ENCODE measurements at places on chromosomes 6 and 20.
A peak's percentile ranks its signal among the peaks of the same experiment; 100 is the strongest.

DNA sequence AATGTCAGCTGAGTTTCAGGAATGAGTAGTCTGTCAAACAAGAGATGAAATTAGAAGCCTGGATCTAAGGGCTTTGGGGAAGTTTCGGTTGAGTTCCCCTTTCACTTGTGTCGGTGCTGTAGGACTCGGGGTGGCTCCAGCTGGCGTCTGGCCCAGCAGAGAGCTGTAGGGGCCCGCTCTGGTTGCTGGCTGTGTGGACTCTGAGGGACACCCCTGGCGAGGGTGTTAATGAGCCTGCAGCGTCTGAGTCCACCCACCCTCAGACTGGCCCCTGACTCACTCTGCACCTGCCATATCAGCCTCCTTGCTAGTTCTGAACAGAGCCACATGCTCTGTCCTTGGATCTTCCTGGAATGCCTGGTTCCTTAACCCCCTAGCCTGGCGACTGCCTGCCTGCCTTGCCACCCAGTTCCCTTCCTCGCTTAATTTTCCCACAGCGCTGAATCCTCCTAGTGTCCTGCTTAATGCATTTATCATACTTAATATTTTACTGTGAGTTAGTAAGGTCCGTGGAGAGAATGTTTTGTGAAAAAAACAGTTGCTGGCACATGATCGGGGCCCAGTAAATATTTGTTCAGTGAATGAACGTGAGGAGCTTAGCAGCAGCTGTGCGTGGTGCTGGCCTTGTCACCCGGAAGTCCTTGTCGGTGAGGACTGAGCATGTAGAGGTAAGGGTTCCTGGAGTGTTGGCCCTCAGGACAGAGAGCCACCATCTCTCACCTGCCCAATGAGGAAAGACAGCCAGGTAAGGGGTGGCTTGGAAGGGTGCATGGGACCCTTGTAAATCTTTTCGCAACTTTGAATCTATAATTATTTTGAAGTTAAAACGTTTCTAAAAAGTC is 1.6 kb downstream of the DNAJC5 start:
- DNase-seq = peak; percentile 25

- no peak for DNase-seq
Observed at GRCh38 chr6:41376176-41376575, 40.8 kb downstream of the NCR2 start.

DNA sequence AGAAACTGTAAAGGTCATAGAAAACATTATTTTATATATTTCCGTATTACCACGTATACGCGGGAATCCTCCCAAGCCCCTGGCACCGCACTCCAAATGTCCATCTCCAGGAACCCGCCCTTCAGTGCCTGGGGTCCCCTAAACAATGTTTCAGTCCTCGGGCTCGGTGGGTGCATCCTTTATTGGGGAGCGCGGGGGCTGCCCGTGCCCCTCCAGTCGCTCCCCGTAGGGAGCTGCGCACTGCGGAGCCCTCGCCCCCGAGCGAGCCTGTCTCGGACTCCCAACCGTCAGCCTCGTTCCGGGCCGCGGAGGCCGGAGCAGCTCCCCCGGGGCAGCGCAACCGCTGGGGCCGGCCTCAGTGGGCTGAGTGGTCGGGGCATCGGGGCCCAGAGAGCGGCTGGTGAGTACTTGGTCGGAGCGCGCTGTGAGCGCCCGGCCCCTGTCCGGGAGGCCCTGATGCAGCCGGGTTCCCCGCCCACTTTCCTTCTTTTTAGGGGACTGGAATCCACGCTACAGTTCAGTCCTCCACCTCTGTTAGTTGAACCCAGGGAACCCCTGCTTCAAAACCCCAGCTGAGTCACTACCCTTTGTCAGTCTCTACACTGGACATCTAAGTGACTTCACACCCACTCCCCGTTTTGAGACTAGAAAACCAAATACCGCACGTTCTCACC is at the start of gene DNAH8:
TSS of gene DNAH8 (plus strand) at position 296 of the 674 bp plus-strand sequence. CDS start 7,499 bp downstream, outside the sequence.
- DNase-seq = peak; percentile 35

GRCh38 chr6:122747573-122747972 is 31.9 kb upstream of the FABP7 start:
- no peak for DNase-seq

DNA sequence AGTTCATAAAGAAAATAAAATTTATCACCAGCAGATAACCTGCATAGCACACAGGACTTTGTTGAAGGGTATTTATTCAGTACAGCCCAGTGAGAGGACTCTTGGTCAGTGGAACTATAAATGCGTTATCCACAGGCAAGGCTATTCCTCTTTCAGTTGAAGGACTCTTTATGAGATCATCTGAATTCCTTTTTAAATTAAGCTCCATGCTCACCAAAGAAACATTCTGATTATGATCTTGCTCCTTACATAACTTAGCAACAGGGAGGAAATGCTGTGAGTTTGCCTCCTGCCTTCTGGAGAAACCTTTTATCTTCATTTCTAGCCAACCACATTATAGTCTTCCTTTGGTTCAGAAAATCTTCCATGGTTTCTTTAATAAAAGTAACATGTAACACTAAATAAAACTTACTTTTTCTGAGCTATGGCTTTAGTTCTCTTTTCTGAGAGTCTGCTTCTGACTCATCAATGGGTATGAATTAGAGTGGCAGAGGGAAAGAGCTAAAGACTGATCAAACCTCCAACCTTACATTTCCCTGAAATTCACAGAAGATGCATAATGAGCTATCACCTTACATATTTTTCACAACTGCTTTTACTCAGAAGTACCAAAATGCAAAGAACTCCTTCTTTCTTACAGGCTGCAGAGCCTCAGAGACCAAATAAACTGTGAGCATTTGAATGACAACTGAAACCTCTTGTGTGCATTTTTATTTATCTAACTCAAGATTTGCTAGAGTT is 267.2 kb downstream of the ADGRG6 start:
- no peak for DNase-seq

- DNase-seq = no peak
Observed at GRCh38 chr20:24382743-24383142, 86.7 kb upstream of the SYNDIG1 start.

- DNase-seq = no peak
Observed at GRCh38 chr20:62122654-62123449, 577 bp downstream of the LSM14B start.

- no peak for DNase-seq
Observed at GRCh38 chr6:14734052-14734415, 511.8 kb upstream of the JARID2 start.

DNA sequence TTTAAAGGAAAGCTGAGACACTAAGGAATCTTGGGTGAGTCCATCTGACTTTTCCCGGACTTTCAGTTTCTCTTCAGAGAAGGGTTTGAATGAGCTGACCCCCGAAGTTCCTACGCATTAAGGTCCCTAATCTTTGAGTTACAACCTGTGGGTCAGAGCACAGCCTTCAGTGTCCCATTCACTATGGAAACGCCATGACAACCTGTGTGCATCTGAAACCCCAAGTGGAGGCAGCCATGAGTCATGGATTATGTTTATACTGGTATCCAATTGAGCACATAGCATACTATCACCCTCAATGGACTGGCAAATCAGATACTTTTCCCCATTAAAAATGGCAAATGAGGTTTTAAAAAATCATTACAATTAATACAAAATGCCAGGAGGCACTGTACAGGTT is 11.4 kb downstream of the MYLK4 start:
- peak; percentile 25 for DNase-seq

DNA sequence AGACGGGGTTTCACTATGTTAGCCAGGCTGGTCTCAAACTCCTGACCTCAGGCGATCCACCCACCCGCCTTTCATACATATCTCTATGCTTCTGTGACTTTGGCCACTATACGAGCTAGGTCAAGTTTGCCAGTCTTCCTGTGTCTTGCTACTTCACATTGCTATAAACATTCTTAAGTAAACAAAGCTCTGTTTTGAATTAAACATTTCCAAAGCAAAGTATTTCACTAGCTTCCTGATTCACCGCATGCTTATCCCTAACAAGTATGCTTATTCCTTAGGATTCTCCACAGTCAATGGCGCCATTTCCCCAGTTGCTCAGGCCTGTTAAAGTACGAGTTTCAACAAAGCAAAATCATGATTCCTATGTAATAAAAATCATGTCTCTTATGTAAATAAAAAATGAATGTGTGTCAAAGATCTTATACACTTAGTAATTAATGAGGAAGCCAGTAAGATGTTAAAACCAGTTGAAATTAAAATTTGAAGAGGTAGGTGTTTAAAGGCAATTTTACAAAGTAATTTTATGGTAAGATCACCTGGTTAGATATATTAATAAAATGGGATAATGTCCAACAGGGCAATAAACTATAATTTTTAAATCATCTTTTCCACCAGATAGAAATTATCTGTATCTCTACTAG is 88.5 kb downstream of the PRKN start:
- no peak for DNase-seq

- DNase-seq = no peak
Observed at GRCh38 chr6:54810147-54810546, 36.4 kb upstream of the FAM83B start.

DNA sequence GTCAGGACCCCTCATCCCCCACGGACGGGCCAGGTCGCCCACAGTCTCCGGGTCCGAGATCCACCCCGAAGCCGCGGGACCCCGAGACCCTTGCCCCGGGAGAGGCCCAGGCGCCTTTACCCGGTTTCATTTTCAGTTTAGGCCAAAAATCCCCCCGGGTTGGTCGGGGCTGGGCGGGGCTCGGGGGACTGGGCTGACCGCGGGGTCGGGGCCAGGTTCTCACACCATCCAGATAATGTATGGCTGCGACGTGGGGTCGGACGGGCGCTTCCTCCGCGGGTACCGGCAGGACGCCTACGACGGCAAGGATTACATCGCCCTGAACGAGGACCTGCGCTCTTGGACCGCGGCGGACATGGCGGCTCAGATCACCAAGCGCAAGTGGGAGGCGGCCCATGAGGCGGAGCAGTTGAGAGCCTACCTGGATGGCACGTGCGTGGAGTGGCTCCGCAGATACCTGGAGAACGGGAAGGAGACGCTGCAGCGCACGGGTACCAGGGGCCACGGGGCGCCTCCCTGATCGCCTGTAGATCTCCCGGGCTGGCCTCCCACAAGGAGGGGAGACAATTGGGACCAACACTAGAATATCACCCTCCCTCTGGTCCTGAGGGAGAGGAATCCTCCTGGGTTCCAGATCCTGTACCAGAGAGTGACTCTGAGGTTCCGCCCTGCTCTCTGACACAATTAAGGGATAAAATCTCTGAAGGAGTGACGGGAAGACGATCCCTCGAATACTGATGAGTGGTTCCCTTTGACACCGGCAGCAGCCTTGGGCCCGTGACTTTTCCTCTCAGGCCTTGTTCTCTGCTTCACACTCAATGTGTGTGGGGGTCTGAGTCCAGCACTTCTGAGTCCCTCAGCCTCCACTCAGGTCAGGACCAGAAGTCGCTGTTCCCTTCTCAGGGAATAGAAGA is 978 bp downstream of the HLA-A start:
- DNase-seq = peak; percentile 35

Data from stimulated activated CD4-positive, alpha-beta T cell treated with anti-CD3 and anti-CD28 coated beads, Interleukin-1b, Interleukin-23, amount 100 ng/mL, for 48 hours (primary cell).